ENCODE measurements at places on chromosomes 2 and 18.

- DNase-seq = no peak
Measured at GRCh38 chr2:48607307-48608014, 10.2 kb upstream of the GTF2A1L start.

- DNase-seq = no peak
Measured at GRCh38 chr2:215171796-215172195, 33.4 kb upstream of the ABCA12 start.

- no peak for DNase-seq
Measured at GRCh38 chr18:24915547-24915946, 436.4 kb downstream of the ZNF521 start.

- no peak for DNase-seq
Measured at GRCh38 chr18:3886575-3887322, 436.8 kb downstream of the TGIF1 start.

DNA sequence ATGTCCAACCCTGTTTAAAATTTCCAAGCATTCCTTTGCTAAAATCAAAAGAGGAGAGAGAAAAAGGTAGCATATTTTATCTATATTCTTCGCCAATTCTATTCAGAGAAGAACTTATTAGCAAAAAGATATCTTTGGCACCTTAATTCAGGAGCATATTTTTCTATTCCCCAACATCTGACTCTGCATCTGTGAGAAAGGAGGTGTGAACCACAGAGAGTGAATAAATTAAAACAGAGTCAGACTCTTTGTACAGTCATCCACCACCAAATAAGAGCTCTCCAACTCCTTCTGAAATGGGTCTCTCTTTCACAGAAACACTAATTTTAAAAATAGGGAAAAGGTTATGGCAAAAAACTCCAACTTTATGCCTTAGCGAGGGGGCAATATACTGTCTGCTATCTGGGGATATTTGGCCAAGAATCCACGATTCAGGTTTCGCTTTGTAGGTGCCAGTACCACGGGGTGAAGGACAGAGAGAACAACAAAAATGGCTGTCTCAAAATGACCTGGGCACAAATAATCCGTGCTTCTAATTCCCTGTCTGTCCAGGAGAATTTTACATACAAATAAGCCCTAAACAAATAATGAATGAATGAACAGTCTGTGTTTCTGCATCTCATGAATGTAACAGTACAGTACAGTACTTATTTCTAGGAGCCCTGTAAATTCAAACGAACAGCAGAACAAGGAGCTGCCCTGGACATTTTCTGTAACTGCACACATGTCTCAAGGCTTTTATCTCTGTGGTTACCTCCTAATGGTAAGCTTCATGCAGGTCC, 43.4 kb downstream of the EPB41L3 start:
- no peak for DNase-seq

GRCh38 chr2:45085487-45085886, 76.2 kb upstream of the SIX2 start:
- DNase-seq = no peak

GRCh38 chr2:125713533-125713932, 942.4 kb upstream of the GYPC start:
- no peak for DNase-seq

DNA sequence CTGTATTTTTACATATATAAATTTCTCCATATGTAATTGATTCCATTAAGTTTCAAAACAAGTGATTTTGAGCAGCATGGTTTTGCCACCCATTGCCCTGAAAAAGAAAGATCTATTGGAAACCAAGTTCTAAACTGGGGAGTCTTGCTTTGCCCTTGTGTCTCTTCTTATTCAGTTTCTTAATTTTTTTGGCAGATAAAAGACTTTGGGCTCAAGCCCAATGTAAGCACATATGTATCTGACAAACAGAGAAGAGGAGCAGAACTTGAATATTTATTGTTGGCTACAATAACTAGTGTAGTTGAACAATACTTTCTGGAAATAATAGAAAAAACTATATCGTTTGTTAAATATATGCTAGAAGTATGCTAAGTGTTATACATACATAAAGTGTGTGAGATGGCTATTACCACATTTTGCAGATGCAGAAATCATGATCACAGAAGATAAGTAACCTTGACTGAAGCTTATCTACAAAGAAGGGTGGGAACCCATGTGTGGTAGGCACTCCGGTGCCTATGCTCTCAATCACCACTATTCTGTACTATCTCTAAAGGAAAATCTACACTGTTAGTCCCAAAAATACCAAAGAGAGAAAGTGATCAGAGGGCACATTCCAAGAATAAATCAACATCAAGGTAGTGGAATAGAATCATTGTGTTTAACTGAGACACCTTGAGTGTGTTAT, 109.1 kb downstream of the PLA2R1 start:
- no peak for DNase-seq

DNA sequence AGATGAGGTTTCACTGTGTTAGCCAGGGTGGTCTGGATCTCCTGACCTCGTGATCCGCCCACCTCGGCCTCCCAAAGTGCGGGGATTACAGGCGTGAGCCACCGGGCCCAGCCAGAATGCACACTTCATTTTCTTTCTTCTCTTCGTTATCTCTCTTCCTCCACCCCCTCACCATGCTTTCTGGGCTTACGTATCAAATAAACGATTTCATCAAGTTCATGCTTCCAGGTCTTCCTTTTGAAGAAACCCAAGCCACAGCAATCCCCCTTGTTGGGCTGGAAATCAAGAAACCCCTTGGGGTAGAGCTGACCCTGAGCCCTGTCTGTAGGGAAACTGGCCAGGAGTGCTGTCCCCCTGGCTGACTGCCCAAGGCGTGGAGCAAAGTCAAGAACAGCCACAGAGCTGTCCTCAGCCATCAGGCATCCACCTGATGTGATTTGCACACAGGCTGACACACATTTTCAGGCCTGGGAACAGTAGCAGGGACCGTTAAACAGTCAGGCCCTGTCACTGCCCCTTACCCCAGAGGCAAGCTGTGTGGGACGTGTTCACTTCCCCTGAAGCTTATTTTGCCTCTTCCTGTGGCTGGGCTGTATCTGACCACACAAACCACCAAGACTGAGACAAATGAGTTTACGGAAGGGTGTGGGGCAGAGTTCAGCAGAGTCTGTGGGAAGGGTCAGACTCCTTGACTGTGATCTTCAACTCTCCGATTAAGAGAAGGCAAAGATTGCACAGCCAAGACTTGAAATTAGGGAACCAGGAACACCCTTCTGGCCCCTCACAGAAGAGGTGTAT, 15.1 kb upstream of the NMUR1 start:
- peak; percentile 73 for DNase-seq
